ENCODE measurements at places on chromosomes 11 and 22. TPM values are rescaled to one million over a fixed set of nuclear protein-coding genes. Genes with fewer than 3 reads are reported as not detected.

Gene PRR5L
- 102 TPM for total RNA-seq

Gene CST6
- 2.3 TPM for total RNA-seq

Gene OR52N4
- total RNA-seq, result not detected

Gene SHANK2
- total RNA-seq, result 0.71 TPM

DNA sequence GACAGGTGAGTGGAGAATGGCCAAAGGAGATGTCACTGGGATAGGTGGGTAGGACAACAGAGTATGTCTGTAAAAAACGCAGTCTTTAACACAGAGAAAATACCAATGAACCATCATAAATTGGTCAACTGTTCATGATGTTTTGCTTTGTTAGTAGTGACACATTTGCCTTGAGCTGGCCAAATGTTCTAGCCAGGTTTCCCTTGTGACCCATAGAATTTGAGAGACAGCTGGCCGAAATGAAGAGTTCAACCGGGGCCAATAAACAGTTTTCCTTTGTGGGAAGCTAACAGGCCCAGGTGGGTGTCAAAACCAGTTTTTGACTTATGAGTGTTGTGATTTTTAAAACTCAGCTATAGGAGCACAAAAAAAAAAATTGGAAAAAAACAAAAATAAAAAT lies 116.6 kb upstream of the BID start:
- H3K27me3 ChIP-seq, result no peaks in the 10 kb centered on the region
- H3K27ac ChIP-seq, result no peak overlapping the region
- no peak overlapping the region for H3K4me3 ChIP-seq
- H3K4me1 ChIP-seq, result no peaks in the 10 kb centered on the region

DNA sequence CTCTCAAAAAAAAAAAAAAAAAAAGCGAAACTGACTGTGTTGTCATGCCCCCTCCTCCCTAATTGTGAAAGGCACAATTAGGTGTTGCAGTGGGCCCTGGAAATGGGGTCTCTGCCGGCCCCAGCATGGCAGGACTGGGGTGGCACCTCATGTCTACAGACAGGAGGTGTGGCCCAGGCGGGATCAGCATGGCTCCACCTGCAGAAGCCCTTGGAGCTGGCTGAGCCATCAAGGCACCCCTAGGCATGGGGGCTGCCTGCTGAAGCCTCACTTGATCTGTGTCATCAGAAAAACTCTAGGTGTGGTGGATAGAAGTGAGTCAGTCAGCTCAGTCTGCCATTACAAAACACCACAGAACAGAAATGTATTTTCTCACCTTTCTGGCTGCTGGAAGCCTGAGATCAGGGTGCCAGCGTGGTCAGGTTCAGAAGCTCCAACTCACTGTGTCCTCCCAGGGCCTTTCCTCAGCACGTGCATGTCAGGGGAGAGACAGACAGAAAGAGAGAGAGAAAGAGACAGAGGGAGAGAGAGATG lies 10.1 kb upstream of the B4GALNT4 start:
- no peak for DNase-seq
- H3K36me3 ChIP-seq, result no peaks in the 10 kb centered on the region
- no peak overlapping the region for H3K27ac ChIP-seq
- no peaks in the 10 kb centered on the region for H3K27me3 ChIP-seq
- peaks cover 10% of the 10 kb centered on the region for H3K4me1 ChIP-seq

DNA sequence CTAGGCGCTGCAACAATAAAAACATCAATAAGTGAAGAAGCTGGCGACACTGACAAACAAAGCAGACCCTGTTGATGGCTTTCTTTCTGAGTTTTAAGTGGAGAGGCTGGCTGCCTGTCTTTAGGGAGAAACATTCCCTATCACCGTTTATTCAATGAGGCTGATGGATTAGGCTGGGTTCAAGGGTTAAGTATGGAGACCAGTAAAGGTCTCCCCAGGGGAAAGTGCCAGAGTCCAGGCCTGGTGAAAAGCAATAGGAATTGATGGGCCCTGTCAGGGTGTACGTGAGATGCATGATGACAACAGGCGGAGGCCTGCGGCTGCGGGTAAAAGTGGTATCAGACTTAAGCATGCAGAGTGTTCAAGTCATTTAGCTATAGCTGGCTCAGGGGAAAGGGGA lies 102.6 kb downstream of the ALX4 start:
- DNase-seq, result no peak
- H3K27me3 ChIP-seq, result no peaks in the 10 kb centered on the region
- H3K36me3 ChIP-seq, result peaks cover 13% of the 10 kb centered on the region
- no peak overlapping the region for H3K27ac ChIP-seq
- H3K4me1 ChIP-seq, result no peaks in the 10 kb centered on the region

- H3K4me1 ChIP-seq, result peaks cover 20% of the 10 kb centered on the region
- peaks cover 10% of the 10 kb centered on the region for H3K36me3 ChIP-seq
Measured at GRCh38 chr11:61871158-61871597, 20.2 kb downstream of the FADS3 start.

- no peaks in the 10 kb centered on the region for H3K36me3 ChIP-seq
- no peak overlapping the region for H3K27ac ChIP-seq
- no peak for DNase-seq
- peaks cover 9% of the 10 kb centered on the region for H3K27me3 ChIP-seq
- no peak overlapping the region for H3K4me3 ChIP-seq
Measured at GRCh38 chr22:29320546-29320945, 5.0 kb upstream of the RASL10A start.

DNA sequence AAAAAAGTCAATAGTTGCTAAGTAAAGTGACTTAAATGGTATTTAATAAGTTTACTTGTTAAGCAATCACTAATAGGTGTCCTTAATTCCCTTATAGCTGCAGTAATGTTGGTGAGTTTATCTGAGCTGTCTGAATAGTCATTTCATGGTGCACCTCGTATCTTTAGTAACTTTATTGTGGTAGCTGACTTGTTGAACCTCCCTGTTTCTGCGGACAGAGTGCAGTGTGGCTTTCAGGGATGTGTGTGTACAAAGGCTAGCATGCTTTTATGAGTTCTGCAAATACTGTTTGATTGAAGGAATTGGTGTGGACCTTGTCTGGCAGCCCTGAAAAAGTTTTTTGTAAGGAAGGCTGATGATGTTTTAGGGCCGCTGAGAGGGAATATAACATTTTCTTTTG lies 2.6 kb downstream of the ZNRF3 start:
- H3K4me3 ChIP-seq, result no peak overlapping the region
- no peak for DNase-seq
- H3K36me3 ChIP-seq, result no peaks in the 10 kb centered on the region
- peaks cover 20% of the 10 kb centered on the region for H3K4me1 ChIP-seq

All from A673 (cell line).